ENCODE measurements at places on chromosomes 1 and 21.

- DNase-seq, result no peak
These were observed 29.1 kb downstream of the RIPK4 start for GRCh38 chr21:41737651-41738324.

GRCh38 chr1:225651376-225651871, 1.5 kb downstream of the ENAH start:
- no peak for DNase-seq

- no peak for DNase-seq
These were observed 36.3 kb upstream of the AHCYL1 start for GRCh38 chr1:109948285-109948630.

DNA sequence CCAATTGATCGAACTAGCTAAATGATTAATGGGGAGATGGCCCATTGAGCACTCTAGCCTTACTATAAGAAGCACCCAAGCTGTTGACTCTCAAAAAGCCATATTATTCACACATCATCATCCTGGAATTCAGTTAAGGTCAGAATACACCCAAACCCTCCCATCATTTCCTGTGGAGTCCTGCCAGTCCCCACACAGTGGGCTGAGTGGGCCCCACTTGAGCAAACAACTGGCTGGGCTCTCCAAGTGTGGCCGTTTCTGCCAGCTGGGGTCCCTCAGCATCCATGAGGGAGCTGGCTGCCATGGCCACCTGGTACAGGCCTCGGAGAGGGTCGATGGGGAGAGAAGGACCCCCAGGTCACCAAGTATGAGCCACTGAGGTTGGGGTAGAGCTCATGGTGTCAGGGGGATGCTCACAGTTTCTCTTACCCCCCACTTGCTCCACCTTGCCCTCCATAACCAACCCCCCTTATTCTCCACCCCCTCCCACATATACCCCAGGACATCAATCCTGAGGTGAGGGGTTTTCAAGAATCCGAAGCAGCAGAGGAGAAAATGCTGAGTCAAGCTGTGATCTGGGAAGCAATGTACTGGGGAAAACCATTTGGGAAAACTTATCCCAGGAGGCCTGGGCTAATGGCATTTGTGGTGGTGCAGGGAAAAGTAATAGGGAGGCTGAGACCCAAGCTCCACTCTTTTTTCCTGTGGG, 60.3 kb downstream of the UBE2T start:
- no peak for DNase-seq

DNA sequence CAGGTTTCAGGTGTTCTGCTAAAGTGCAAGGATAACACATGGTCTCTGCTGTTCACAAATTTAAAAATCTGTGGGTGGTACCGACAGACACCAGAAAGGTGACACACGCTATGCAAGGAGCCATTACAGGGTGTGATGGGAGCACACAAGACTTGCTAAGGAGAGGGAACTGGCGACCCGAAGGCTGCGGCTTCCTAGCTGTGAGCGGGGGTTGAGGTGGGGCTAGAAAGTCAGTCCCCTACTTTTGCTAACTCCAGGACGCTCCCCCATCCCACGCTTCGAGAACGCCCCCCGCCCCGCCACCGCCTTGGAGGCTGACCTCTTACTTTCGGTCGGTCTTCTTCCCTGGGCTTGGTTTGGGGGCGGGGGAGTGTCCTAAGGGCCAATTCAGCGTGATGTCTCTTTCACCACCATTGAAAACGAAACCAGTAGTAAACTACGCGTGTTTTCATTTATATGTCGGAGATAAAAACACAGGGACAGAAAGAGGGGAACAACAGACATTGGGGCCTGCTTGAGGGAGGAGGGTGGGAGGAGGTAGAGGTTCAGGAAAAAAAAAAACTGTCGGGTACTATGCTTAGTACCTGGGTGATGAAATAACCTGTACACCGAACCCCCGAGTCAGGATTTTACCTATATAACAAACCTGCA, 1.1 kb downstream of the CKS1B start:
- DNase-seq, result no peak

DNA sequence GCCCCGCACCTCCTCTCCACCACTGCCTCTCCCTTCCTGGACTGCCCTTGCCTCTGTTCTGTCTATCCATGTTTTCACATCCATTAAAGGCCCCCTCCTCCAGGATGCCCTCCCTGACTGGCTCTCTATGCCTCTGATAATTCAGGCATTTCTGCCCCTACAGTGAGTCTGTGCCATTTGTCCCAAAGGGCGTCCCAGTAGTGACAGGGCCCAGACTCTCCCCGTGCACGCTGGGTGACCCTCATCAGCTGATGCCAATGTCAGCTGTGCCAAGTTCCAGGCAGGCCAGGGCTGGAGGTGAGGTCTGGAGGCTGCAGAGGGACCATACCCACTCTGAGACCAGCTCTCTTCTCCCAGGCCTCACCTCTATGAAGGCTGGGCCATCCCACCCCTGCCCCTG, 3.2 kb upstream of the PLEKHG5 start:
- no peak for DNase-seq

- no peak for DNase-seq
These were observed 16.0 kb upstream of the TBX15 start for GRCh38 chr1:119004129-119004527.

DNA sequence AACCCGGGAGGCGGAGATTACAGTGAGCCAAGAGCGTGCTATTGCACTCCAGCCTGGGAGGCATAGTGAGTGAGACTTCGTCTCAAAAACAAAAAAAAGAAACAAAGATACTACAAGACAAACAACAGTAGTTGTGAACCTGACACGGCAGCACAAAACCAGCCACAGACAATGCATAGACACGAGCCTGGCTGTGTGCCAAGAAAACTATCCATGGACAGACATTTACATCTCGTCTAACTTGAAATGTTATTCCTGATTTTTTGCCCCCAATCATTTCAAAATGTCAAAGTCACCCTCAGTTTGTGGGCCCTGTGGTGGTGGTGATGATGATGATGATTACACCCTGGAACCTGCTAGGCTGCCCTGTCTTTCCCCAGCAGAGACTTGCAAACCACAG, 6.3 kb downstream of the KLHL21 start:
- no peak for DNase-seq

- DNase-seq, result no peak
These were observed 36.5 kb downstream of the EPHB2 start for GRCh38 chr1:22747021-22747734.

- DNase-seq, result no peak
These were observed 53.2 kb downstream of the FAM78B start for GRCh38 chr1:166113630-166114029.

DNA sequence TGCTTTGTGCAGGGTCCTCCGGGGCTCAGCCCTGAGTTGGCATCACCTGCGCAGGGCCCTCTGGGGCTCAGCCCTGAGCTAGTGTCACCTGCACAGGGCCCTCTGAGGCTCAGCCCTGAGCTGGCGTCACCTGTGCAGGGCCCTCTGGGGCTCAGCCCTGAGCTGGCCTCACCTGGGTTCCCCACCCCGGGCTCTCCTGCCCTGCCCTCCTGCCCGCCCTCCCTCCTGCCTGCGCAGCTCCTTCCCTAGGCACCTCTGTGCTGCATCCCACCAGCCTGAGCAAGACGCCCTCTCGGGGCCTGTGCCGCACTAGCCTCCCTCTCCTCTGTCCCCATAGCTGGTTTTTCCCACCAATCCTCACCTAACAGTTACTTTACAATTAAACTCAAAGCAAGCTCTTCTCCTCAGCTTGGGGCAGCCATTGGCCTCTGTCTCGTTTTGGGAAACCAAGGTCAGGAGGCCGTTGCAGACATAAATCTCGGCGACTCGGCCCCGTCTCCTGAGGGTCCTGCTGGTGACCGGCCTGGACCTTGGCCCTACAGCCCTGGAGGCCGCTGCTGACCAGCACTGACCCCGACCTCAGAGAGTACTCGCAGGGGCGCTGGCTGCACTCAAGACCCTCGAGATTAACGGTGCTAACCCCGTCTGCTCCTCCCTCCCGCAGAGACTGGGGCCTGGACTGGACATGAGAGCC, 22.7 kb downstream of the COL6A1 start:
- no peak for DNase-seq

GRCh38 chr21:45963232-45963570, 18.4 kb upstream of the COL6A1 start:
- DNase-seq, result no peak

DNA sequence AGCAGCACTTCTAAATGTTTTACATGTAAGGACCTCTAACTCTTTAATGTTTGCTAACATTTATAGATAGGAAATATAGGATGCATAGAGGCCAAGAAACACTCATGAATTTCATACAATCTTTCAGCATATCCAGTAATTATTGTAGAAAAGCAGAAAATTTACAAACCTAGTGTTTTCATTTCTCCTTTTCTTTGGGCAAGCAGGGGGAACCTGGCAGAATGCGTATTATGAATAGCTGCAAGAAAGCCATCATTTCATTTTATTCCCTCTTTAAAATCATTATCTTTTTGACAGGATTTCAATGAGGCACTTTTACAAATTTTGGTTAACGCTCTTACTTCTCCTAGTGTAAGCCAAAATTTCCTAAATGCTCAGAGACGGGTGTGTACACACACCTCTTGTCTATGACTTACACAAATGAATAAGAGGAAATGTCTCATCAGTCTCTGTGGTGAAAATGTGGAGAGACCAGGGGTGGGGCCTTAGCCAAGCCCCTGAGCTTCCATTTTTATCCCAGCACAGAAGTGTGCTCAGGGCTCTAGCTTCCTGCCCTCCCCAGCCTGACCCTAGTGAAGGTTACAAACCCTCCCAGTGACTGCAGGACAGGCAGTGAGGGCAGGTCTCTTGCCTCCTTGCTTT, 91.6 kb downstream of the LRRC8C start:
- no peak for DNase-seq
